ENCODE measurements at places on chromosomes 5 and 9.

DNA sequence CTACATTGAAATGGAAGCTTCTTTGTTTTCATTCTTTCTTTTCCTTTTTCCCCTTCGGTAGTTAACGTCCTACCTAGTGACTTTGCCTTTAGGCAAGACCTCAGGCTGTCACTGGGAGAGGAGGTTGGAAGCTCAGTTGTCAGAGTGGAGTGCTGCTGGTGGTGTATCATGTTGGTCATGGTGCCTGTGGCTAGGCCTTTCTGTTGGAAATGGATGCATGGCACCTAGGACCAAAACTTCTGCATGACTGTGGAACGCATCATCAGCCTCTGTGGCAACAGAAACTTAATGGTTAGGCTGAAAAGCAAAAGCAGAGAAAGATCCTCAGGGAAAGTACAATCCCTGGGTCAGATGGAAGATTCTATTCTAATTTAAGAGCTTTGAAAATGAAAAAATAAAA lies 57.9 kb downstream of the OSTF1 start:
- no peak for DNase-seq

GRCh38 chr5:153555420-153556114 lies 65.1 kb downstream of the GRIA1 start:
- no peak for DNase-seq

- DNase-seq: no peak
Measured at GRCh38 chr9:76215066-76215465, 179.2 kb downstream of the RFK start.

- DNase-seq: no peak
Measured at GRCh38 chr5:76789991-76790581, 28.7 kb upstream of the F2RL1 start.

DNA sequence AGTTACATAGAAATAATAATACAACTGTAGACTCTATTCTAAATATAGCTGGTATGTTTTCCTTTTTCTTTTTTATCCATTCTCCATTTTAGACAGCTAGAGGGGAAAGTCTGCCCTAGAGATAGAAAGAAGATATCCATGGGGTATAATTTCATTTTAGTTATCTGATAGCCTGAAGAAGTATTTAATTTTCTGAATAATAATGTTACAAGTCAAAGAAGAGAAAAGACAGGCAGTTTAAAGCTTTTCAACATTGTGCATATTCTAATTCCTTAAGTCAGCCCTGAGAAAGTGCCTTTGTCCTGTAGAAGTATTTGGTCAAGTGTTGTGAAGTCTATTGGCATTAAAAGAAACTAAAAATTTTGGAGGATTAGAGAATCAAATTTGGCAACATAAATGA lies 2.5 kb upstream of the VCAN start:
- DNase-seq: no peak

DNA sequence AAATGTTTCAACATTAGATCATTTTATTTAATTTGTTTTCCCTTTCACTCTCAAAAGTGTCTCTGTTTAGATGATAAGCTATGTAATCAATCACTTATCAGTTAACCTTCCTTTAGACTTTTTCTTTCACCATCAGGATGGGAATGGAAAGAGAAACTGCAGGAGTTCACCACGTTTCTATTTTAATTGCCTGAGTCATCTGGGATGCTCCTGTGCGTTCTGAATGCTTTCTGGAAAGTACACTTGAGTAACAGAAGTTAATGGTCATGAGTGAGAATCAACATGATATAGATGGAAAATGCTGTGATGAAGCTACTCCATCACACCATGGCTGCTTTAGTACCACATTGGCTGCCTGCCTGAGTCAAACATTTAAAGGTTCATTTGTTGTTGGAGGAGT lies 783.3 kb upstream of the CDH9 start:
- DNase-seq: no peak

GRCh38 chr5:143054480-143054941 lies 284.3 kb downstream of the ARHGAP26 start:
- no peak for DNase-seq

DNA sequence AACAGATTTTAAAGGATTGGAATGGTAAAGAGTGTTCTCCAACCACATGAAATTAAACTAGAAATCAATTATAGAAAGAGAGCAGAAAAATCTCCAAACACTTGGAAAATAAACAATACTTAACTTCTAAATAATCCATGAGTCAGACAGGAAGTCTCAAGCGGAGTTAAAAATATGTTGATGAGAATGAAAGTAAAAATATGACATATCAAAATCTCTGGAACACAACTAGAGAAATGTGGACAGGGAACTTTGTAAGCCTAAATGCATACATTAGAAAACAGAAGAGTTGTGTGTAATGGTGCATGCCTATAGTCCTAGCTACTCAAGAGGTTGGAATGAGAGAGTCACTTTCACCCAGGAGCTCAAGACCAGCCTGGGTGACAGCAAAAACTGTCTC lies 47.9 kb upstream of the ZNF618 start:
- DNase-seq: no peak

DNA sequence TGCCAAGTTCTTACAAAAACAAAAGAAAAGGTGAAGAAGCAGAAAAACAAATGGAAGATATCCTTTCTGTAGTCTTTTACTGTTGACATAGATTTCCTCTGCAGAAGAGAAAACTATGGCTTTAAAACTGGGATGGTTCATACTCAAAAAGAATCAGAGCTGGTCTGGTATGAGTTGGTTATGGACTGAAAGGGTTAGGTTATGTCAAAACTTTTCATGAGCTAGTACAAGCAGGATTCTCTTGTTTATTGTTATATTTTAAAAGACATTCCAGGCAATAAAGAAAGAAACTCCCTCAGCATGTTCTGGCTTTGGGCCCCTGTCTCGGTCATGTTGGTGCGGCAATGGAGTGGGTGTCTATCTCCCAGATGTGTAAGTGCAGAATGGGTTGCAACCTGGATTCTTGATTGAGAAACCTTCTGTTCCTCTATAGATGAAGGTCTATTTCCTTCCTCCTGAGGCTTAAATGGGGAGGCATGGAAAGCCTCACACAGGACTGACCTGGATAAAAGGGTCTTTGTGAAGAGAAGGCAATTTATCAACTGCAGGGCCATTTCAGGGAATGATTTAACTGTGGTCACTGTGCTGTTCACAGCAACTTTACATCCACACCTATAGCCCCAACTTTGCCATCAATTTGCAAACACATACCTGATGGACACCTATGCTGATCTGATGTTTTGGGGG lies 209.6 kb upstream of the TNC start:
- no peak for DNase-seq

DNA sequence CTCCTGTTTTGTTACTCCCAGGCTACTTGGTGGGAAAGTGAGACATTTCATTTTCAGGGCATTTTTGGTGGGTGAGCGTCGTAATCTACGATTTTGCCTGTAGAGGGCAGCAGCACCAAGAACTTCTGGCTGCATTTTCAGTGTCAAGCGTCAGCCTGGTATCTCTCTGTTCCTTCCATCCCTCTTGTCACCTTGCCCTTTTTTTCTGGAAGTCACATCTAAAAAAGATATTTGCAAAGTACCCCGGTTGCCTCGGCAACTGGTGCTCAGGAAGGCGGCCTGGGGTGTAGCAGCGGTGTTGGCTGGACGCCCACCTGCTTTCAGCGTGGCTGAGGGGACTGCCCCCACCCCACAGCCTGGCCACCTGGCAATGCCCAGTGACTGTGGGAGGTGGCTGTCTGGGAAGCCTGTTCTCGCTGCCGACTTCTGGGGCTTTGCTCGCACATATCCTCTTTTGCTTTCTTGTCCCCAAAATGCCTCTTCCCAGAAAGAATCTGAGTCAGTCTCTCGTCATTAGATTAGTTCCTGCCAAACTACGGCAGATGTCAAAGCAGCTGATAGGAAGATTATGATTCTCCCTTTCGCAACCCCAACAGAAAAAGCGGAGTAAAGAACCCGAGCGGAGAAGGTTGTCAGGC lies 84.5 kb downstream of the ACER2 start:
- peak; percentile 13 for DNase-seq

DNA sequence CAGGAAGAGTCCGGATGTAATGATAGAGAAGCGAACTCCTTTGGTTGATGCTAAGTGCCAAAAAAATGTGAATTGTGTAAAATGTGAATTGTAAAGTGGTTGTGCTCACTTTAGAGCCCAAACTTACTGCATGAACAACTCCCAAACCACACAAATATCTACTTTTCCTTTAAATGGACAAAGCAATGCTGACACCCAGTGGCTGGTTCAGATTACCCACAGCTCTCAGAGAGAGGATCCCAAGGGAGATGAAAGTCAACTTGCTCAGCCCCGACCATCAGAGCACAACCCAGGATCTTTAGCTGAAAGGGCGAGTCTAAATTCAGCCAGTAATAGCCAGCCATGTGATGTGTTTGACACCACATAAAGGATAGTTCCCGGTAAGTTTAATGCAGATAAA lies 133.7 kb downstream of the NMUR2 start:
- DNase-seq: no peak

DNA sequence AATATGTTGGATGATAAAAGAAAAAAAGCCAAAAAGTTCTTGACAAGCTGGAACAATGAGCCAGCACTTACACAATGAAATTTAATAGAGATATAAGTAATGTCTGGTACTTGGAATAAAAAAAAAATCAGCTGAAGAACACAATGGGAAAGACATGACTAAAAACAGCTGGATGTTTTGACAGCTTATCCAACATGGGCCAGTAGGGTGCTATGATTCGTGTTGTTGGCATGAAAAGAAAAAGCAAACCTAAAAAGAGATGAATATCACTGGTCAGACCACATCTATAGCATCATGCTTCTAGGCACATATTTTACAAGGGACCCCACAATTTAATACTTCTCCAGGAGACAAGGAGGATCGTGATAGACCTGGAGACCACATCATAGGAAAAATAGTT lies 175.3 kb downstream of the ARL15 start:
- no peak for DNase-seq

- DNase-seq: no peak
Measured at GRCh38 chr5:140214831-140215230, 39.8 kb downstream of the CYSTM1 start.

DNA sequence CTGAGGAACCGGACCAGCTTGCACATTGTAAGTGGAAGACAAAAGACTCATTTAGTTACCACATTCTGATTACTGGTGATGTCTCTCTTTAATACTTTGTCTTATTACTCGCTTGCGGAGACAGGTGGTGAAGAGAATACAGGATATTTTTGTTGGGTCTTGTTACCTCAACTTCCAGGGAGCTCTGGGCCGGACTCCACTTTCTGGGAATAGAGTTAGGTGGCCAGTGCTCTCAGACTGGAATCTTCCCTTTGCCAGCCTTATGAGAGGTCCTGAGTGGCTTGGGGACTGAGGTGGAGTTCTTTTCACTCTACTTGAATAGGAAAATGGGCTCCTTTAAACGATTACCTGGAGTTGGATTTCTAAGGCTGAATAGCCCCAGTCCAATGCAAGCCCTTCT lies 33.3 kb upstream of the SPRY4 start:
- no peak for DNase-seq

DNA sequence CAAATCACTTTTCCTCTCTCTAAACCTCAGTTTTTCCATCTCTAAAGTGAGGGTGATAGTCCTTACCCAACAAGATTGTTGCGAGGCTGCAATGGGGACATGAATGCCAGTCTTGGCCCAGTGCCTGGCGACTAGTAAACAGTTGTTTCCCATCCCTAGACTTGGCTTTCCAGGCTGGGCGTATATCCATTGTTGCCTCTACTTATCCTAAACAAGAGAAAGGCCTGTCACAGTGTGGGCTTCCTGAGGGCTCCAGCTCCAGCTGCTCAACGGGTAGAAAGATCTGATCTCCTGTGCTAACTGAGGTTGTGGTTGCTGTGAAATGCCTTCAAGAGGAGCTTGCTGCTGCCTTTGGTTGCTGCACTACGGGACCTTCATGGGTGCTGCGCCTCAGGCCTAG lies 142.0 kb downstream of the NSG2 start:
- no peak for DNase-seq

GRCh38 chr5:7529880-7530279 lies 133.9 kb downstream of the ADCY2 start:
- DNase-seq: no peak

All from stimulated activated CD8-positive, alpha-beta memory T cell treated with anti-CD3 and anti-CD28 coated beads, Interleukin-7, amount 100 ng/mL, for 24 hours (primary cell).